Jurkat, Clone E6-1 (cell line): ENCODE measurements at places on chromosomes 7 and 10.

GRCh38 chr10:66167816-66168215 lies 758.0 kb upstream of the LRRTM3 start:
- no peak for DNase-seq

DNA sequence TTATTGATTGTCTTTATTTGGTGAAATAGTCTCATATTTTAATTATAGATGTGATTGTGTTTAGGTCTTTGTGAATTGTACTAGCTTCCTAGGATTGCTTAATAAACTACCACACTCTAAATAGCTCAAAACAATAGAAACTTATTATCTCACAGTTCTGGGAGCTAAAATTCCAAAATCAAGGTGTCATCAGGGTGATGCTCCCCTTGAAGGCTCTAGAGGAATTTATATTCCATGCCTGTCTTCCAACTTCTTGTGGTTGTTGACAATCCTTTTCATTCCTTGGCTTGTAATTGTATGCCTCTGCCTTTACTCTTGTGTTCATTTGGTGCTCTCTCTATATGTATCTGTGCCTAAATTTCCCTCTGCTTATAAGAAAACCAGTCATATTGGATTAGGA lies 155.3 kb upstream of the AKR1E2 start:
- DNase-seq = no peak

DNA sequence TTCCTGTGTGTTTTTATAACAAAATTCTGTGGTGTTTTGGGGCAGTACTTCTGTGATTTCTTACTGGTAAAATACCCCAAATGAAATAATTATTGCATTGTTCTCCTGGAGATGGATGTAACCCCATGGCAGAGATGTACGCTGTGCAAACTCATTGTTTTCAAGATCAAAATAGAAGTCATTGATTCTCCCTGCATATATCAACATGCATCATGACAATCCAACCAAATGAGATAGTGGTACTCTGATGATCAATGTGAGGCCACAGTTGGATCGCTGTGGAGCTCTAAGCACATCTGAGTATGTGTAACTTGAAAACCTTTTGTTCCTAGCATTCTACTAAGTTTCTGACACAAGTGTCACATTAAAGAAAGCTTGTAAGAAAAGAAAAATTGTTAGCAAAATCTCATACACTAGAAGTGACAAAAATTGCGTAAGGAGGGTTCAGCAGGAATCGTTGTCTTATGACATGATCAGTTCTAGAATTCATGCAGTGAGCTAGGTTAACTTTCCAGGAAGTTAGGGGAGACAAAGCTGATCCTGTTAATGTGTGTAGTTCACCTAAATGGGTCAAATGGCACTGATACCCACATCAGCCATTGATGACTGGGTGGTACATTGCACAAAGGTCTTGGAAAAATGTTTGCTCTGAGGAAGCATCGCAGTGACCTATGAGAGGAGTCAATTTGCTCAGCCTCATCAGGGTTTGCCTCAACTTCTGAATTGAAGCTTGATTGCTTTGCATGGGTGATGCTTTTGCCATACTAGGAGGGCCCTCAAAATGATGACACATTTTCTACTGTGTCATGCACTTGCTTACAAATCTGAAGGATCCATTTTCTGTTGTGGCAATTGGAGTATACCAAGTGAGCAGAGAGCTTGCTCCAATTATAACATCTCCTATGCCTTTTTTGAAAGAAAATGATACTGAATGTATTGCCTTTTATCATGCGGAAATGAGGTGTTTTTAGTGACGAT lies 145.1 kb downstream of the PLXDC2 start:
- DNase-seq = no peak

GRCh38 chr7:102111061-102112041 lies 175.3 kb upstream of the SH2B2 start:
- no peak for DNase-seq

DNA sequence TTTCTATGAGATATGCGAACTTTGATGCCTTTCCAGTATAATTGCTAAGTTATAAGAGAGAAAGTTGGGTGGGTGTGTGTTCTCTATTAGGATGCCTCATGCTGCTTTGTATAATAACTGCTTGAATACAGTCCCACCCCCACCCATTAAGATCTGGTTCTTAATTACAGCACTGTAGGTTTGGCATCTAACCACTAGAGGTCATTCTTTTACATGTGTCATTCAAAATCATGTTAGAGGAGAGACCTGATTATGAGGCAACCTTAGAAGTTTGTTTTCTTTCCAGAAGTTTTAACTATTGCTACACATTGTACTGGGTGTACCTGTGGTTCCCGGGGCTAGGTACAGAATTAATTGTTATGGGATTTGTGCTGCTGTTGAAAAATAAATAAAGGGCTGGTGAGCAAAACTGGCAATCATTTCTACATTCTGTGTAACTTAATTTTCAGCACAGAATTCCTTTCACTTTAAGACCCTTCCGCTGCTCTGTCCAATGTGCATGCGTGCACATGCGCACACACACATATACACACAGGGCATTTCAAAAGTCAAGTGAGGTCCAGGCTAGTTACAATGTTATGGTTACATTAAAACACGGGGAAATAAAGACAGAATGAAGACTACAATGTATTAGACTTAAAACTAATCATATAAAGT lies 1156.3 kb downstream of the SORCS3 start:
- DNase-seq = peak; percentile 52

DNA sequence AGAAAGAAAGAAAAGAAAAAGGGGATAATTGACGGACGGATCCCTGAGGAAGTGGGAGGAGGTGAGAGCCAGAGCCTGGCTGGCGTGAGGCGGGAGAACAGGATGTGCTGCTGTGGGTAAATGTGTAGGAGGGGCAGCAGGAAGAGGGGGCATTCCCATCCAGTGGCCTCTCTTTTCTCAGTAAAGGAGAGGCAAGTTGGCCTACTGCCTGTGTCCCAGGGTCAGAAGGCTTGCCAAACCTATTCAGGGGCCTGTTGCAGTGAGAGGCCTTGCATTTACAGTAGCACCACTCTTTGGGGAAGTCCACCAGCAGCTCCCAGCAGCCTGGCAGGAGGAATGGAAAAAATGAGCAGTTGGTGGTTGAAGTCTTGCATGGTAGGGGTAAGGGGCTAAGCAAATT lies 26.6 kb upstream of the ASCC1 start:
- DNase-seq = no peak

- no peak for DNase-seq
Observed at GRCh38 chr7:139698278-139698677, 79.5 kb downstream of the HIPK2 start.

DNA sequence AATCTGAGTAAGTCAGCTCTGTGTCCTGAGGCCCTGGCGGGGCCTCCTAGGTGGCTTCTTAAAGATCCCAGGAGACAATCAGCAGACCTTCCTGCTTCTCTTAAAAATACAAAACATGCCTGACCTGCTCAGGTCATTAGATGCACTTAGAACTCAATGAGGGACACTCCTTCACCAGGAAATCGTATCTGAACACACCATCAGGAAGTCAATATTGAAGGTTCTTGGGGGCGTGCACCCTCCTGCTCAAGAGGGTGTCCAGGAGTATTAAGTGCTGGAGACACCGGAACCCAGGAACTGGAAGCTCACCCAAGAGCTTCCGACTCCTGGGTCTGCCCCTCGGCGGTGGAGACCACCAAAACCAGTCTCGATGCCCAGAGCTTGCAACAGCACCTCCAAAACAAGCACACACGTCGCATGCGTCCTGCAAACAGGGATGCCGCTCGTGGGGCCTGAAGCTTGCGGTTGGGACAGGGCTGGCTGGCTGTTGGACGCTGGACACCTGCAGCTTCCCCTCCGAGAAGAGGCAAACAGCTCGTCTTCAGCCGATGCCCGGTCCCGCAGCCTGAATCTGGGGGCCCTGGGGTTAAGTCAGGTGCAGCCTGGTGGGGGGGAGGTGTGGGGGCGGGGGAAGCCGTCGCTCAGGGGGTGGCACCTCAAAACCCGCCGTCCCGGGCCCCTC lies 803 bp downstream of the RAPGEF5 start:
- no peak for DNase-seq

- DNase-seq = no peak
Observed at GRCh38 chr7:36372156-36372555, 17.5 kb upstream of the ANLN start.
